ENCODE measurements at places on chromosomes 7 and 10.

DNA sequence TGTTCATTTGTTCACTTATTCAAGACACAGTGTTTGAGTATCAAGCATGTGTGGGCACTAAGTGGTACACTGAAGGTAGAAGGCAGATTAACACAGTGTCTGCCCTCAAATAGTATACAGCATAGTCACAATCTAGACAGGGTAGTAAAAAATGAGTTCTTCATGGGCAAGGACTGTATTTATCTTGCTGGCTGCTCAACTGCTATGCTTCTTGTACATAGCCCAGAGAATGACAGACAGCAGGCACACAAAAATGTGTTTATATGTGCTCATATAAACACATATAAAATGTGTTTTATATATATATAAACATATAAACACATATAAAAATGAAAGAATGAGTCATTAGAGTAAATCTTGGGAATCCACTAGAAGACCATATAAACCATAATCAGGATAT, 43.1 kb downstream of the TFEC start:
- no peak for DNase-seq

GRCh38 chr10:79314761-79315601, 32.3 kb upstream of the PPIF start:
- DNase-seq = no peak

DNA sequence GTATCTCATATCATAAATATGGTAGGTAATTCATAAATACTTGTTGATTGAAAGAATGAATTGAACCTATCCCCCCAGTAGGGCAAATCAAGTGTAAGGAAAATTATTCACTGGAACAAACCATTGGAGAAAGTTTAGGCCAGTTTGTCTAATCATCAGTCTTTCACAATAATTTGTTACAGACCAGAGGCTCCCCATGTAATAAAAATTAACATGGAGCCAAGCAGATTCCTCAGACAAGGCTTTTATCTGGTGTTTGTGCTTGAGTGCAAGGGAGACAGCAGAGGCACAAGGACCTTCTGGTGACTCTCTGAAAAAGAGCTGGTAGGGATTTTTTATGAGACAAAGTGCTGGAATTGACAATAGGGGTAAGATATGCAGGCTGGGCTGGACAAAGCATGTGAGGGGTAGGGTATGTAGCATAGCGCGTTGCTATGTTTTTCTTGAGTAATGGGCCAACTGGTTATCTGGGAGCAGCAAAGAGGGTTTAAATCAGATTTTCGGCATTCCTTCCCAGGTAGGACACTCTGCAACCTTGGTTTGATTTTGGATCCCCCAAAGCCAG, 7.8 kb upstream of the PANK1 start:
- no peak for DNase-seq

DNA sequence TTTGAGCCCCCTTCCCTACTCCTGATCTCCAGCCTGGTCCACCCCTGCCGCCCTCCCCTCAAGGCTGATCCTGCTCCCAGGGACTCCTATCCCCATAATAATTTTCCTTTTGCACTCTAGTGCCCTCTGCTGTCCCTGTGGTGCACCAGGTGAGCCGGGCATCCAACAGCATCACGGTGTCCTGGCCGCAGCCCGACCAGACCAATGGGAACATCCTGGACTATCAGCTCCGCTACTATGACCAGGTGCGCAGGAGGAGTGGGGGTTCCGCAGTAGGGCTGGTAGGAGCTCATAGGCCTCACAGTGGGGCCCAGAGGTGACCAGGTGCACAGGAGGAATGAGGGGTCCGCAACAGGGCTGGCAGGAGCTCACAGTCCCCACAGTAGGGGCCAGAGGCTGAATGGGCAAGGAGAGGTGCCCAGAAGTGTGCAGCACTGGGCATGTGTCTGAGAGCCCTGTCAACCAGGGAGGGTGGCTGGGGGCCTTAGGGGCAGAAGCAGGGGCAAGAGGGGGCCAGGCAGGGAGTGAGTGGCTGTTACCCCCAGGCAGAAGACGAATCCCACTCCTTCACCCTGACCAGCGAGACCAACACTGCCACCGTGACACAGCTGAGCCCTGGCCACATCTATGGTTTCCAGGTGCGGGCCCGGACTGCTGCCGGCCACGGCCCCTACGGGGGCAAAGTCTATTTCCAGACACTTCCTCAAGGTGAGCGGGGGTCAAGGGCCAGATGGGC, 11.7 kb downstream of the EPHB6 start:
- no peak for DNase-seq

All from left forelimb (tissue), 1 donor.